Activated CD4-positive, alpha-beta T cell treated with anti-CD3 and anti-CD28 coated beads for 24 hours (primary cell): ENCODE measurements at places on chromosomes 5 and 9.

GRCh38 chr9:37220971-37221370 lies 100.6 kb downstream of the ZCCHC7 start:
- DNase-seq = no peak

DNA sequence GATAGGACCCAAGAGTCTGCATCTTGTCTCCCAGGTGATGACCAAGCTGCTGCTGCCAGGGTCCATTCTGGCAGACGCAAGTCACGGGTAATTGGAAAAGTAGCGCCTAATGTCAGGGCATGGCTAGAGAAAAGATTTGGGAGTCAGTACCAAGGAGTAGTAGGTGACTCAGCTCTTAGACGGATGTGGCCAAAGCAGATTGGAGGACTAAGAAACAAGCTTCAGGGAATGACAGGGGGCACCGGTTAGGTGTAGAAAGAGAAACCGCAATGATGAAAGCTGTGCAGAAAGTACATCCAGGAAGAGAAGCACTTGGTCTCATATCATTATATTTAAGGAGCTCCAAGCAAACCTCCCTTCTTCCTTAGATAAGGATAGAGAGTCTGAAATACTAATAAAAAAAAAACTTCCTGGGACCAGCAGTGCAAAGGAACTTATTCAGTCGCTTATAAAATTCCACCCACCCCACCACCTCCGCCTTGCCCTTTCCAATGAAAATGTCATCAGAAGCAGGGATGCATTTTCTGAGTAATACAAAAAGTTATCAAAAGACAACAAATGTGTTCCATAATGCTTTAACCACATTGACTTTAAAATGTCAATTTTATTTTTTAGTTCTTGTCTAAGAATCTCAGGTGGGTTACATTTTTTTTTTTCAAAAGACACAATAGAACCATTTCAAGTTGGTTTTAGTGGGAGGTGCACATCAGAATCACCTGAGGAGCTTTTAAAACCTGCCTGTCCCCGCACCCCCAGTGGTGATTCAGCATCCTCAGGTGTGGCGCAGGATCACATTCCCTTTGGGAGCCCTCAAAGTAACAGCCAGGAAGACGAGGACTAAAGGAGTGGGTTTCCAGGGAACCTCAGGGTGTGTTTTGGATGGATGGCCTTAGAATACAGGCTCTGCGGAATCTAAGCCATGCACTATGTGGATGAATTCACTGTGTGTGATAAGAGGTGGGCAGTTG lies 31.2 kb downstream of the PTPN3 start:
- DNase-seq = no peak

DNA sequence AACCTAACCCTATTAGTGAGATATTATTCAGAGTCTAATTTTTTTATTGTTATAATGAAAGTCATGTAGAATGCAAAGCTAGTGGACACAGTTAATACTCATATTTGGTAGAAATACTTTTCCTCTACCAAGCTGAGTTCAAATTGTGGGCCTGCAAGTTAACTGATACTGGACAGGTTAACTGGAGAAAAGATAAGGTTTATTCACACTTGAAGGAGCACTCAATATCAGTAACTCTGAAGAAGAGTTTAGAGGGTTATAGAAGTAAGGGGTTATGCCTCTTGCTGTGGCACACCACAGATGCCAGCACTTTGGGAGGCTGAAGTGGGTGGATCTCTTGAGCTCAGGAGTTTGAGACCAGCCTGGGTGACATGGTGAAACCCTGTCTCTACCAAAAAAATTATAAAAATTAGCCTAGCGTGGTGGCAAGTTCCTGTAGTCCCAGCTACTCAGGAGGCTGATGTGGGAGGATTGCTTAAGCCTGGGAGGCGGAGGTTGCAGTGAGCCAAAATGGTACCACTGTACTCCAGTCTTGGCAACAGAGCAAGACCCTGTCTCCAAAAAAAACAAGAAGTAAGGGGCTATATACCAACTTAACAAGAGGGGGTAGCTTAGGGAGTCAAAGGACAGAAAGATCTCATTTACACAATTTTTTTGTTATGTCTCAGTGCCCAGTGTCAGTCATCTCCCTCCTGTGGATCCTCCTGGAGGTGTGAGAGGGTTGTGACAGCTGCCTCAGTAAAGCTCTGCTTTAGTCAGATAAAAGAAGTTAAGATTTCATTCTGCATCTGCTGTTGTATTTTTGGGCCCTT lies 121.2 kb upstream of the GRHPR start:
- DNase-seq = no peak

DNA sequence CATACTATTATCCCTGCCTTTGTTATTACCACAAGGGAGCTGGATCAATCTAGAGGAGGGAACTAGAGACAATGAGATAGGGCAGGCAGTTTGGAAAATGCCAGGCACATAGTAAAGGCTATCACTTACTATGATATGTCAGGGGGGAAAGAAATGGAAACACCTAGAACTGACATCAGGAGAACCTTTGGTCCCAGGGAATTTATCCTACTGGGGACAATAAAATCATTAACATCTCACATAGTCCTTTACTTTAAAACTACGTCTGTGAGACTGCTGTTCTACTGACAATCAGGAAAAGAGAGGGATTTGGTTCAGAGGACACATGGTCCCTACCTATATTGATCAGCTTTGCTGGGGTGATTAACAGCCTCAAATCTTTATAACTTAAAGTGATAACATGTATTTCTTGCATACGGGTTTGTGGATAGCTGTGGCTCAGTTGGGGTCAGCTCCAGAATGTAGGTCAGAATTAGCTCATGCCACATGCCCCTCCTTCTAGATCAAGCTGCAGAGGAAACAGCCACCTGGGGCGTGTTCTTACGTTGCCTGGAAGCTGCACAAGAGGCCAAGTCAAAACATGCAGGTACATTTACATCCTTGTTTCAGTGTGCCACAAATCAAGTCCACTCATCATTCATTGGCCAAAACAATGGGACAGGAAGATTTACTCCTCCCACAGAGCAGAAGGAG lies 43.9 kb upstream of the ALDOB start:
- no peak for DNase-seq

DNA sequence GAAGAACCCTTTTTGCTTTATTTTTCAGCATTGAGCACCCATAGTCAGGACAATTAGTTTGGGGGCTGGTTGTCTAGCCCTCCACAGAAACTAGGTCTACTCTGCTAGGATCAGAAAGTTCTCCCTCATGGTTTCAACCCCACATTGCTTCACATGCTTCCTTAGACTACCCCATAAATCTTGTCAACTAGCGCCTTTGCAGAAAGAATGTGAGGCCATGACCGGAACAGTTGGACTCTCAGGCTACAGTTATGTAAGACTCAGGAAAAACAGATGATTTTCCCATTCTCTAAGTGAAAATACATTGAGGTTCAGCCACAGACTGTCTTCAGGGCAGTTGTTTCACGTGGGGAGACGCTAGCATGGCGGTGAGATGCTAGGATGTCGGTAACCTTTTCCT lies 255.6 kb downstream of the NR3C1 start:
- DNase-seq = no peak

- DNase-seq = no peak
These were observed 4.1 kb upstream of the CEP120 start for GRCh38 chr5:123427281-123427680.

DNA sequence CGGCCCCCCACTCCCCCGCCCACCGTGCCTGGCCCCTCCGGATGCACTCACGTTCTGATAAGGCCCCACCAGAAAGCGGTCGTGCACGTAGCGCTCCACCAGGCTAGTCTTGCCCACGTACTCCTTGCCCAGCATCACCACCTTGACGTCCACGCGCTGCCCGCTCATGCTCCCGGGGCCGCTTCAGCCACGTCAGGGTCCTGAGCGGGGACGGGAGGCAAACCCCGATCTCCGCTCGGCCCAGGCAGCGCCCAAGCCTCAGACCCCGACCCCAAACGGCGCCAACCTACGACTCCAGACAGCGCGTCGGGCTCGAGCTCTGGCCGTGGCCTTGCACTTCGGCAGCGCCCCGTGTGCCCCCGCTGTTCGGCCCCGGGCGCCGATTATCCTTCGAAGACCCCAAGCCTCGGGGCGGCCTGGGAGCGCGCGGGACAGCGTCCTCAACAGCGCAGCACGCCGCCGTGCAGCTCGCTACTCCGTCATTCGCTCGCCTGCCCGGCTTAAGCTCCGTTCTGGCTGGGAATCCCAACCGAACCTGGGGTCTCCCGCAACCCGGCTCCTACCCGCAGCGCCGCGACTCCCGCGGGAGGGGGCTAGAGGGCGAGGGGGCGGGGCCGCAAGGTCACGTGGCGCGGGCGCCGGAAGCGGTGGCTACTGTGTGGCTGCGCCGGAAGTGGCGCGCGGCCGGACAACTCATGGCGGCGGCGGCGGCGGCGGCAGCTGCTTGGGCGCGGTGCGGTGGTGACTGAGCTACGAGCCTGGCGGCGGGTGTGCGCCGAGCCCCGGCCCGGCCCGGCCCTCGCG lies at the start of the genes PRELID1 and RAB24:
TSS of gene PRELID1 (plus strand) at position 679 of the 804 bp plus-strand sequence. CDS start 187 bp downstream, outside the sequence.
TSS of gene RAB24 (minus strand) at position 599 of the 804 bp plus-strand sequence. CDS start at position 168, 431 bp downstream.
- peak; percentile 86 for DNase-seq

- no peak for DNase-seq
These were observed 192.6 kb upstream of the PRDM9 start for GRCh38 chr5:23314827-23315226.

- no peak for DNase-seq
These were observed 56.3 kb downstream of the TMEM174 start for GRCh38 chr5:73229271-73229670.

DNA sequence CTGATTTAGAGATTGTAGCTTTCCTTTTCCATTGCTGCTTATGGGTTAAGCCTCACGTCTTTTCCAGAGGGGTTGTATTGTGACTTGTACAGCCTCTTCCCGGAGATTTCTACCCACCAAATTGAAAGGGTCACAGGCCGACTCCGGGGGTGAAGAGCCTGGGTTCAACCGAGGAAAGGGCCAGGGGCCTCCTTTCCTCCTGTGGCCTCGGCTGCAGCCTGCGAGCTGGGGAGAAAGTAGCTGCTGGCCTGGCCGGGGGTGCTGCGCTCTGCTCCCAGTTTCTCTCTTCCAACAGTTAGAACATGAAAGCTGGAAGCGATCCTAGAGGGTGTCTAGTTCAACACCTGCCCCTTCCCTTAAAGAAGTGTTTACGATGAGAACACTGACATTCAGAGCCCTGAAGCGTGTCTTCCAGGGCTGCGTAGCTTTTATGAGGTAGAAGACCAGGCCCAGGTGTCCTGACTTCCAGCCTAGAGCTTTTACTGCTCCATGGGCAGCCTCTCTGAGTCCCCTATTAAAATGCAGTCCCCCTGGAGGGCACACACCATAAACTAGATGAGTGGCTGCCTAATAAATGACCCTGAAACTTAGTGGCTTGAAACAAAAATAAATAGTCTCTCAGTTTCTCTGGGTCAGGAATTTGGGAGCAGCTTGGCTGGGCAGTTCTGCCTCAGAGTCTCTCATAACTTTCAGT lies 56.9 kb downstream of the ACER2 start:
- DNase-seq = no peak

DNA sequence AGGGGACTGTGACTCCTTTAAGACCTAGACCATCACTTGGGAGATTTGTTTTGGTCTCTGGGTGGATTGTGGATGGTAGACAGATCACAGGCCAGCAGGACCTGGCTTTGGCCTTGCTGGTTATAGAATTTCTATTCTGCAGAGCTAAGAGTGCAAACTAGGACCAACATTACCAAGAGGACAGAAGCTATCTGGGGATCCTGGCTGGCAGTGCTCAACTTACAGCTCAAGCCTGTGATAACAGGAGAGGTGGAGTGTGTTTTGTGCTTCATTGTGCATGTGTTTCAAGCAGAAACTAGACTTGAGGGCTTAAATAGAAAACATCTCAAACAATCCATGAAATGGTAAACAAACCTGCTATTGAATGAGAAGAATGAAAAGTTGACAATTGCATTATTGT lies 106.7 kb downstream of the ZNF462 start:
- DNase-seq = no peak

- no peak for DNase-seq
These were observed 36.1 kb upstream of the NXNL2 start for GRCh38 chr9:88498880-88499279.

DNA sequence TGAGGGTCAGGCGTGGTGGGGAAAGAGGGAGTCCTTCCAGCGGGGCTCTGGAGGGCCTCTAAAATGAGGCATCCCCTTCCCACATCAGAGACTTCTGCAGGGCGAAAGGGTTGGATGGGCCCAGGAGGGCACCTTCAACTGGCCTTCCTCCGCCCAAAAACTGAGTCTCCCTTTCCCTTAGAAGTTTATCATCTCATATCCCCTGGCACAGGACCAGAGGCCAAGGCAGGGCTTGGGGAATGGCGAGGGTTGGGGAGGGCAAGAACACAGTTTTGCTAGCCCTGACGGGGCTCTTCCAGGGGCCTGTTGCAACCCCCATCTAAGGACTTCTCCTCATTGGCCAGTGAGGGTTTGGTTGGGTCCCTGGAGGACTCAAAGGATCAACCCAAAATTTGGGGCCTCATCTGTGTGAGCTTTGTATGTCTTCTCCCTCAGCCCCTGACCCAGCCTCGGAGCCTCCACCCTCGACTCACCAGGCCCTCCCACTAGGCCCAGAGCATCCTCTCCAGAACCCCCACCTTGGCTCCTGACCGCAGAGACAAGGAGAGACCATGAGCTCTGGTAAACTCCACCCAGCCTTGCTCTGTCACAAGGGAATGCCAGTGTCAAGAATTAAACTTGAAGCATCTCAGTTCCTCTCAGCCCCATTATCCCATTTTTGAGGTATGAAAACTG lies 24.1 kb downstream of the AQP7 start:
- no peak for DNase-seq

DNA sequence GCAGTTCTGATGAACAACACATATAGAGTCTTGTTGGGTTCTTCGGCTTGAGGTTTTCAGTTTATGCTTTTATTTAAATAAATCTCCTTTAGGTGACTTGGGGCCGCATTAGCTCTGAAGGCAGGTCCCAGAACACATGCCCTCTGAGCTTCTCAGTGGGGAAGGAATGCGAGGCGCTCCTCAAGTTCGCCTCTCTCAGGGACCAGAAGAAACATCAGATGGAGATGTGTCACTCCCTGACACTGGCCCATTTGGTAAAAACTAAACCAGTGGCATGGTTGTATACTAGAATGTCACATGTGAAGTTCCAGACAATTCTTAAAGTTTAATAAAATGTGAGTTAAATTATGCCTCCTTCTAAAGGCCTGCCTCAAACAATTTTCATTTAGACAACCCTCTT lies 1.9 kb downstream of the MACROH2A1 start:
- no peak for DNase-seq

GRCh38 chr5:143892271-143892670 lies 80.3 kb downstream of the HMHB1 start:
- no peak for DNase-seq

DNA sequence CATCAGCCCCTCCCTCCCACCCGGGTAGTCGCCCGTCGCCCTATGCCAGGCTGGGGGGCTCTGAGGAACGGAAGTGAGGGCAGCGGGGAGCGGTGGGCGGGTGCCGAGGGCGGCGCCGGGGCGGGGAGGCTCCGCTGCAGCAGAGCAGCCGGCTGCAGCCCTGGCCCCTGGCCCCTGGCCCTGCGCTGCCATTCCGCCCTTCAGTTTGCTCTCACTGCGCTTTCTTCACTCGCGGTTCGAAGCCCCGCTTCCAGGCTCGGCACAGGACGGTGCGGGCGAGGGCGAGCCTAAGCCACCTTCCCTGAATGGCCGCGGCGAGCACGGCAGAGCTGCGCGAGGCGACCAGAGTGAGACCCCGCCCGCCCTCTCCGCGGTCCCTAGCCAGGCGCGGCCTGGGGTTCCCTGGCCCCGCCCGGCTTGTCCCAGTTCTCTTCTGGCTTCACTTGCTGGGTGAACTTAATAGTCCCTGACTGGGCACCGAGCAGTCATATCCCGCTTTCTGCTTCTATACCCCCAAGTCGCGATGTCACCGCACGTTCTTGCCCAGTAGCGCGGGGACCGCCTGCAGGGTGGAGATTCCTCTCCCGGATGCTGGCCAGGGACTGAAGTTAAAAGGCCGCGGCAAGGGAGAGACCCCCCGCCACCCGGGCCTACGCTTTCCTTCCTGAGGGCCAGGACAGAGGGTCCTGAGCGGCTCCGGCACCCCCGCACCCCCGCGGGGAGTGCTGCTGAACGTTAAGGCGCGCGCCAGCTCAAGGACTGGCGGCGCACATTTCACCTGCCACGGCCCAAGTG lies 623 bp upstream of the TRIM36 start:
- no peak for DNase-seq
